ENCODE measurements at places on chromosomes 4 and X. TPM values are rescaled to one million over a fixed set of nuclear protein-coding genes. Genes with fewer than 3 reads are reported as not detected.

Gene GAR1
- total RNA-seq: 1.8 TPM

- H3K27ac ChIP-seq: no peak overlapping the region
- H3K4me3 ChIP-seq: no peak overlapping the region
- H3K36me3 ChIP-seq: no peaks in the 10 kb centered on the region
- no peaks in the 10 kb centered on the region for H3K4me1 ChIP-seq
- H3K27me3 ChIP-seq: no peaks in the 10 kb centered on the region
- no peak for DNase-seq
These were observed 384.6 kb downstream of the DTHD1 start for GRCh38 chr4:36665985-36666527.

DNA sequence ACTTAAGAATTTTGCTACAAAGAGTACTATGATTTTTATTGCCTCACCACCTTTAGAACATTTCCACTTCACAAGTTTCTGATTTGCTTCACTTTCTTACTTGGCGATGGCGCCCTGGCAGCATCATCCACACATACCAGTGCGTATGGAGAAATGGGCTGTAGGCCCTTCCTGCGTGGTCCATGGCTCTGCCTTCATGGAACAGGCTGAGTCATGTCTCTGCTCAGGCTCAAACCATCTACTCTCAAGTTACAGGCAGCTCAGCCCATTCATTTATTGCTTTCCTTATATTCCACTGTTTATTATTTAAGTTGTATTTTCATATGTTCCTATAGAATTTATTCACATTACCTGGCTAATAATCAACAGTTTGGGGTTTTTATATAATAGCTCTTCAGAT is 21.1 kb downstream of the CASP3 start:
- no peaks in the 10 kb centered on the region for H3K27me3 ChIP-seq
- no peak overlapping the region for H3K4me3 ChIP-seq
- peaks cover 25% of the 10 kb centered on the region for H3K36me3 ChIP-seq

DNA sequence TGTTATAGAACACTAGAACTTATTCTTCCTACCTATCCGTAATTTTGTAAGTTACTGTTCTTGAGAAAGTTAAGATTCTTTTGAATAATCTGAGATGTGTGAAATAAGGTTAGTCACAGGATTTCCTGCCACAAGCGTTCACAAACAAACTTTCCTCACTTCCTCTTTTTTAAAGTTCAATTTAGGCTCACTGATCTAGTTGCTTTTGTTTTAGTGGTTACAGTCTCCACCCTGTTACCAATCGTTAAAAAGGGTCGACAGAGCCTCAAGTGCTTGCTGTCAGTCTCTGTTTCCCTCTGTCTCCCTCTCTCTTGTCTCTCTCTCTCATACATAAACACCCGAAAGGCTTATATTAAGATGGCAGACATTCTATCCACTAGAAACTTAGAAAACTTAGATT is 35.9 kb upstream of the STK26 start:
- peaks cover 8% of the 10 kb centered on the region for H3K27me3 ChIP-seq
- no peak overlapping the region for H3K4me3 ChIP-seq
- no peaks in the 10 kb centered on the region for H3K4me1 ChIP-seq
- H3K36me3 ChIP-seq: no peaks in the 10 kb centered on the region

Measured in thyroid gland (tissue), 4 donors.